GM23338 (cell line): ENCODE measurements at places on chromosomes 13 and 19. TPM values are rescaled to one million over a fixed set of nuclear protein-coding genes. Genes with fewer than 3 reads are reported as not detected.
A peak's percentile ranks its signal among the peaks of the same experiment; 100 is the strongest.

The GPR4 gene
- 0.14 and 0.35 TPM in 2 replicates for total RNA-seq

DNA sequence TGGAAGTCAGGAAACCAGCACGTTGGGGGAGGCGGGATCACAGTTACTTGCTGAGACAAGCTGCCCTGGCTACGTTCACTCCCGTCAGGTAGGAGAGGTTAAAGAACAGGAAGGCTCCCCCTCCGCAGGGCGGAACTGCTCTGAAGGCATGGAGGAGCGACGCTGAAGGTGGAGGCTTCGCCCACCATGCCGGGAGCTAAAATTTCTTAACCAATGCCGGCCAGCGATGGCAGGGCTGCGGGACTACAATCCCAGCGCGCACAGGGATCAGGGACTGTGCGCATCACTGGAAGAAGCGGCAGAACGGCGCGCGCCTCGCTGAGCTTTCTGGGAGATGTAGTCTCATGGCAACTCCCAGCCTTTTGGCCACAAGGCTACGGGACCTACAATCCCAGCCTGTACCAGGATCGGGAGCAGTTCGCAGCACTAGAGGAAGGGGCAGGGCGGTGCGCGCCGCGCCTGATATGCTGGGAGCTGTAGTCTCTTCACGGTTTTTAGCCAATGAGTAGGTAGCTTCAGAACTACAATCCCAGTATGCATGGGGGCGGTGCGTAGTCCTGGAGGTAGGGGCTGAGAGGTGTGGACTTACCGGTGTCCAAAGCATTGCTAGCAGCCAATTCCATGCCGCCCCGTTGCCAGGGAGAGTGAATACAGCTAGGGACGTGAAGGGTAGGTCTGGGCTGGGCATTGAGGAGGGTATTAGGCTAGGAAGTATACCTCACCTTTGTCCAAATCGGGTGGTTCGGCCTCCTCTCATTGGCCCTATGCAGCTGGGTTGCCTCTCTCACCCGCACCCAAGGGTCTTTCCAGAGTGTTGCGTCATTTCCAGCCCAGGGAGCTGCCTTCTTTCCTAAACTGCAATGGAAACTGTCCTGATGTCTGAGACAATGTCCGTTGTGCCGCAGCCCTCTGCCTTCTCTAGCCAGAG is 12.8 kb upstream of the ZNF682 start:
- peak overlapping the region; percentile 93 for H3K27ac ChIP-seq
- H3K4me1 ChIP-seq: peaks cover 11% of the 10 kb centered on the region
- H3K36me3 ChIP-seq: no peaks in the 10 kb centered on the region
- DNase-seq: peak; percentile 99
- peak overlapping the region; percentile 75 for H3K4me3 ChIP-seq

GRCh38 chr19:4115050-4115817 is 8.7 kb downstream of the MAP2K2 start:
- H3K4me1 ChIP-seq: no peaks in the 10 kb centered on the region
- H3K36me3 ChIP-seq: peaks cover 19% of the 10 kb centered on the region; the same call in 1 of the 2 replicates
- H3K27me3 ChIP-seq: no peaks in the 10 kb centered on the region
- no peak for DNase-seq

- peak within 1 kb of the TSS; percentile 60 for H3K4me3 ChIP-seq
- H3K36me3 ChIP-seq: 0 out of 2 replicates have a peak, but pooled peaks cover 2% of the 10 kb centered on the region
- peak; percentile 81 for DNase-seq
These were observed at the start of gene ZNF730 for GRCh38 chr19:23116802-23117571. Gene ZNF730, plus strand, starts transcription at chr19:23117025. Its CDS starts 149 bp downstream, at chr19:23117174.

DNA sequence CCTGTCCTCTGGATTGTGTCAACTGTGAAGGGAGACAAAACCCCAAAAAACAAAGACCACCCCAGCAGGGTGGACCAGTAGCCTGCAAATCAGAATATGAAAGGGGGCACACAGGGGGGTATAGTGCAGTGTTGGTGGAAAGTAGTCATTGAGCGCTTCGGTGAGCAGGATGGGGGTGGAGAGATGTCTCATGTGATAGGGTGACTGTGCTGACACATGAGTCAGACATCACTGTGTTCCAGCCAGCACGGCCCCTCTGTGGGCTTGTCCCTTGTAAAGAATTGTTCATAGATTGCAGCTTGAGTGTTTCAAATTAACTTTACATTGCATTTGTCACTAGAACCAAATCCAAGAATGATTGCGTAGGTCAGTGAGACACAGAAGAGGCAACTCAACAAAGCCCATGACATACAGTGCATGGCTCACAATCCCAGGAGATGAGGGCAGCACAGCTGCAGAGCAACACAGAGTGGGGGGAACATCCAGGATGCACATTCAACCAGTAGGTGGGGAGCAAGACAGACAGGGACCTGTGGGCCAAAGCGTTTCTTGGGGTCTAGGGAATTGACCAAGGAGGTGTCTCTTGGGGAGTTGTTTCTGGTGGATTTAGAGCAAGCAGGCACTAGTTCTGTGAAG is 7.5 kb downstream of the ZNF440 start:
- H3K27me3 ChIP-seq: no peaks in the 10 kb centered on the region
- H3K27ac ChIP-seq: no peak overlapping the region
- no peaks in the 10 kb centered on the region for H3K36me3 ChIP-seq
- DNase-seq: no peak

DNA sequence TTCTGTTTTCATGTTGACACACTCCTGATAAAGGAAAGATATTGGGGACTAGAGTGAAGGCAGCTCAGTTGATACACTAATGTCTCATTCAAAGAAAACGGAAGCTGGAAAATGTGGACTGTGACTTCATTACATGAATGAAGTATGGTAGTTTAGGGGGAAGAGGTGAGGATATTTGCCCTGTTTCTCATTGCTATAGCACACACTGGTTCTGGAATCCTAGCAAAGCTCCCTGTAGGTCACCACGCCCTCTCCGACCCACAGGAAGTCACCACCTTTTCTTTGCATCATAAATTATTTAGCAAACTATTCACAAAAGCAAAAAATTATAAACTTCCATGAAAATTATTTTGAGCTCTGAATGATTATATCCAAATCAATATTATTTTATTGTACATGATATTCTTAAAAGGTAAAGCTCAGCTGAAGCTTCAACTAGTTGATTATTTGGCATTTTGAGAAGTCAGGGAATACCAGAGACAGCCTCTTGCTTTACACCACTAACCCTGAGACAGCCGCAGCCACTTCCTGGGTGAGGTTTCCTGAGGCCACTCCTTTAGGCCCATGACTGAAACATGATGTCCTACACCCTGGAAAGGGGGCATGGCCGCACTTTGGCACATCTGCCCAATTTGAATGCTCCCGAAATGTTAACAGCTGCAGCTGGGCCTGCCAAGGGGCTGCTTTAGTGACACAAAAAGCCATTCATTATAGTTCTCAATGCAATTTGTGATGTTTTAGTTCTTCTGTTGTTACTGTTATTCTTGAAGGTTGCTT is 50.0 kb upstream of the WDFY2 start:
- no peaks in the 10 kb centered on the region for H3K36me3 ChIP-seq
- no peak overlapping the region for H3K27ac ChIP-seq
- no peak for DNase-seq

The GIPC3 gene
- 0.59 and 1.6 TPM in 2 replicates for total RNA-seq

The PDX1 gene
- total RNA-seq: not detected in 2 replicates

The TMEM86B gene
- total RNA-seq: 2.9 and 3.2 TPM in 2 replicates

GRCh38 chr13:30927595-30927994 is 4.9 kb upstream of the TEX26 start:
- no peak overlapping the region for H3K4me3 ChIP-seq
- H3K36me3 ChIP-seq: no peaks in the 10 kb centered on the region
- peaks cover 13% of the 10 kb centered on the region for H3K27me3 ChIP-seq
- H3K4me1 ChIP-seq: peaks cover 4% of the 10 kb centered on the region; the same call in 1 of the 2 replicates
- no peak for DNase-seq
- H3K27ac ChIP-seq: no peak overlapping the region

The CPT1C gene
- 46.8 and 63.4 TPM in 2 replicates for total RNA-seq

DNA sequence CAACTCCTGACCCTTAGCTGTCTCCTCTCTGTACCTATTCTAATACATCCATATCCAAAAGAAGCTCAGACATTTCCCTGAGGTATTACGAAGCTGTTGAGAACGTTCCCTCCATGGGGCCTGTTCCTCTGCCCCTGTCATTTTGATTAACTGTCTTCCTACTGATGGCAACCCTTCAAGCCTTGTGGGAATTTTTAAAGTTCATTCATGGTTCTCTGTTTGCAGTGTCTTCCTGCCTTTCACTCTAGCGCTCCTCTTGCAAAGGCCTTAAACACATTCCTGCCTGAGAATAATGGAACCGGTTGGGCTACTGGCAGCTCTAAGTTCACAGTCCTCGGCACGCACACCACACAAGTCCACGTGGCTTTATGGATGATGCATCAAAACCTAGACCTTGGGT is 66.1 kb downstream of the LHFPL6 start:
- no peak overlapping the region for H3K4me3 ChIP-seq
- H3K27me3 ChIP-seq: no peaks in the 10 kb centered on the region
- H3K36me3 ChIP-seq: no peaks in the 10 kb centered on the region

The ZMYM2 gene
- total RNA-seq: 153 and 159 TPM in 2 replicates

GRCh38 chr13:20182231-20182846 is 10.4 kb downstream of the GJB2 start:
- peak; percentile 79 for DNase-seq
- no peak overlapping the region for H3K4me3 ChIP-seq
- no peak overlapping the region for H3K27ac ChIP-seq

- H3K27ac ChIP-seq: no peak overlapping the region
- H3K4me1 ChIP-seq: no peaks in the 10 kb centered on the region
- no peaks in the 10 kb centered on the region for H3K27me3 ChIP-seq
- H3K4me3 ChIP-seq: no peak overlapping the region
These were observed 12.3 kb upstream of the CYP4F3 start for GRCh38 chr19:15628236-15629002.

DNA sequence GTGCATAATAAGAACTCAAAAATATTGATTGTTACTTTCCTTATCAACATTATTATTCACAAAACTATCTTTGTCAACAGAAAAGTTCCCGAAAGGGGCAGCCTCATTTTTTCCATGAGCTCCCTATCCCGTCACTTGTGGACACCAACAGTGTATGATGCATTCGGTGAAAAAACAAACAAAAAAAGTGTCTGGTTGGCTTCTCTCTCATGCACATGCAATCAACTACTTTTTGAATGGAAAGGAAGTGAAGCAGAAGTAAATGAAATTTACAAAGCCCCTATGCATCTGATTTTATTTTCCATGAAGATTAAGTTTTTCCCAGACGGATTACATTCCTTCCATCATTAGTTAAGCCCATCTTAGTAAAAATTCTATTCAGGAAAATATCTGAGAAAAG is 526.9 kb downstream of the RFC3 start:
- H3K27ac ChIP-seq: peak overlapping the region; percentile 82
- no peaks in the 10 kb centered on the region for H3K27me3 ChIP-seq
- DNase-seq: no peak

The OSCAR gene
- 0.31 TPM in 1 of 2 replicates, not detected in the other for total RNA-seq

DNA sequence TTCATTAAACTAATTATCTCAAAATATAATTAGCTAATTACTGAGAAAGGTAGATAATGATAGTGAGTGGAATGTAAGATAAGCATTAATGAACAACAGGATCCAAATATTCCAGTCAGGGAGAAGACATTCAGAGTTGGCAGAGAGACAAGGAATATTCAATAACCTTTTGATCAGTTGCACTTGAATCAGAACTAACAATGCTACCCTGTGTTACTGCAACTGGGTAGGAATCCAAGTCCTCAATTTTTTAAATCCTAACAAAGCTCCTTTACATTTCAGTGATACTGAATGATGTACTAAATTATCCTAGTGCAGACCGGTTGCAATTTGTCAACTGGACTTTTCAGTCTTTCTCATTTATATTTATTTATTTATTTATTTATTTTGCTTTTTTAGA is 107.1 kb upstream of the MIR17HG start:
- no peaks in the 10 kb centered on the region for H3K4me1 ChIP-seq
- no peak overlapping the region for H3K27ac ChIP-seq
- DNase-seq: no peak
- no peaks in the 10 kb centered on the region for H3K36me3 ChIP-seq
- no peaks in the 10 kb centered on the region for H3K27me3 ChIP-seq

- DNase-seq: no peak
- H3K27ac ChIP-seq: no peak overlapping the region
- H3K36me3 ChIP-seq: no peaks in the 10 kb centered on the region
- no peak overlapping the region for H3K4me3 ChIP-seq
These were observed 18.1 kb downstream of the NALCN start for GRCh38 chr13:101398191-101398590.

The ZSCAN1 gene
- total RNA-seq: 0.93 and 1.5 TPM in 2 replicates

- peaks cover 9% of the 10 kb centered on the region; the same call in 1 of the 2 replicates for H3K4me1 ChIP-seq
- no peak overlapping the region for H3K4me3 ChIP-seq
- no peak for DNase-seq
- H3K27me3 ChIP-seq: no peaks in the 10 kb centered on the region
- no peak overlapping the region for H3K27ac ChIP-seq
- H3K36me3 ChIP-seq: no peaks in the 10 kb centered on the region; the same call in 1 of the 2 replicates
These were observed 29.5 kb downstream of the FPR3 start for GRCh38 chr19:51824281-51825005.

GRCh38 chr13:65660731-65661130 is 1569.4 kb downstream of the PCDH9 start:
- no peaks in the 10 kb centered on the region for H3K36me3 ChIP-seq
- H3K4me1 ChIP-seq: no peaks in the 10 kb centered on the region
- DNase-seq: no peak
- no peaks in the 10 kb centered on the region for H3K27me3 ChIP-seq

- no peaks in the 10 kb centered on the region for H3K27me3 ChIP-seq
- 0 out of 2 replicates have a peak, but pooled peaks cover 11% of the 10 kb centered on the region for H3K4me1 ChIP-seq
- no peak overlapping the region for H3K4me3 ChIP-seq
- no peak for DNase-seq
- H3K36me3 ChIP-seq: no peaks in the 10 kb centered on the region
These were observed 126.2 kb downstream of the ZIC5 start for GRCh38 chr13:99845161-99845874.

The OR7D2 gene
- total RNA-seq: not detected in 2 replicates

DNA sequence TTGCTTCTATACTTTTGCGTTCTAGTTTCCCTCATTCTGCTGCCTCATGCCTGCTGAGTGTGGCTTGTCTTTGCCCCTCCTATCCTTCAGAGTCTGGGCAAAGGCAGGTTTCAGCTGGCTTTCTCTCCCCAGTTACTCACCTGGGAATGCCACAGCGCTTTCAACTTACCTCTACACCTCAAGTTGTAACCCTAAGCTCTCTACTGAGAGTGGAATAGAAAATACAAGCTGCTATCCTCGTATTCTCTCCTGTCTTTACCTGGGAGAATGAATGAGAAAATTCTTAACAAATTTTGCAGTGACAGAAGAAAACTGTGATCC is 316.3 kb upstream of the KLF12 start:
- H3K36me3 ChIP-seq: no peaks in the 10 kb centered on the region
- H3K4me1 ChIP-seq: no peaks in the 10 kb centered on the region
- no peaks in the 10 kb centered on the region for H3K27me3 ChIP-seq
- H3K4me3 ChIP-seq: no peak overlapping the region

GRCh38 chr19:708154-709143 is at the start of gene PALM:
Gene PALM, plus strand, starts transcription at chr19:708935. Its CDS starts 212 bp downstream, at chr19:709147.
- H3K4me3 ChIP-seq: peak within 1 kb of the TSS; percentile 69
- peak; percentile 75 for DNase-seq
- peaks cover 10% of the 10 kb centered on the region; the same call in 1 of the 2 replicates for H3K4me1 ChIP-seq
- peaks cover 10% of the 10 kb centered on the region for H3K27me3 ChIP-seq
- no peaks in the 10 kb centered on the region for H3K36me3 ChIP-seq

DNA sequence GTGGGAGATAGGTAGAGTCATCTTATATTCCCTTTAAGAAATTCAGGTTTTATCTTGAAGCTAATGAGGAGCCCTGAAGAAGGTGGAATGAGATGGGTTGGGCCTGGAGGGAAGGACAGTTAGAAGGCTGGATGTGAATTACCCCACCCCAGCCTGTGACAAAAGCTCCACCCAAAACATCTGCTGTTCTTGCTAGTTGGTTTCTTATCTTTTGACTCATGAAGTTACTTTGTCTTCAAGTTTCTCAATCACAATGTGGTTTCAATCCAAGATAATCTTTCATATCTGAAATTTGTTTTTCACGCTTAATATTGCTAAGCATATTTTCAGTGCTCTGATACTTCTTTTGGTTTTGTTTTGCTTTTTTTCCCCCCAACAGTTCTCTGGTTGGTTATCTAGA is 38.3 kb upstream of the HMGB1 start:
- H3K36me3 ChIP-seq: no peaks in the 10 kb centered on the region
- H3K4me1 ChIP-seq: no peaks in the 10 kb centered on the region
- H3K4me3 ChIP-seq: no peak overlapping the region
- H3K27ac ChIP-seq: no peak overlapping the region
